Fibroblast of skin of right quadriceps (primary cell): ENCODE measurements at places on chromosomes 5 and 9.
A peak's percentile ranks its signal among the peaks of the same experiment; 100 is the strongest.

GRCh38 chr5:83133797-83134196 is 56.5 kb downstream of the XRCC4 start:
- DNase-seq, result no peak

DNA sequence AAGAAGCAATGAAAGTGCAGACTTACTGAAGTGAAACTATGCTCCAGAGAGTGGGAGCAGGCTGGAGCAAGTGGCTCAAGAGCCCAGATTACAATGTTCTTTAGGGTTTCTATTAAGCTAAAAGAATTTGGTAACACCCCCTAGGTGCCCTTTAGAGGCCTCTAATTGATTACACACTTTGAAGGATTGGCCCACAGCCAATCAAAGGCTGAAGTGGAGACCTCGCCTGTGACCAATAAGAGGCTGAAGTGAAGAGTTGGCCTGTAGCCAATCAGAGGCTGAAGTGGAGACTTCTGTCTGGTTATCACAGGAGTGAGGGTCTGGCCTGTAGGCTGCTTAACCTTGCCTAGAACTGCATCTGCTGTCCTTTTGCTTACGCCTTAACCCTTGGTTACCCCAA is 46.7 kb upstream of the SPATA31C2 start:
- no peak for DNase-seq

GRCh38 chr5:71938895-71939294 is 168.4 kb upstream of the MAP1B start:
- no peak for DNase-seq

GRCh38 chr5:157767689-157768088 is 24.2 kb downstream of the LSM11 start:
- no peak for DNase-seq

- no peak for DNase-seq
Measured at GRCh38 chr9:87073692-87074091, 126.4 kb upstream of the GAS1 start.

- DNase-seq, result no peak
Measured at GRCh38 chr5:1208743-1209488, 7.5 kb downstream of the SLC6A19 start.

DNA sequence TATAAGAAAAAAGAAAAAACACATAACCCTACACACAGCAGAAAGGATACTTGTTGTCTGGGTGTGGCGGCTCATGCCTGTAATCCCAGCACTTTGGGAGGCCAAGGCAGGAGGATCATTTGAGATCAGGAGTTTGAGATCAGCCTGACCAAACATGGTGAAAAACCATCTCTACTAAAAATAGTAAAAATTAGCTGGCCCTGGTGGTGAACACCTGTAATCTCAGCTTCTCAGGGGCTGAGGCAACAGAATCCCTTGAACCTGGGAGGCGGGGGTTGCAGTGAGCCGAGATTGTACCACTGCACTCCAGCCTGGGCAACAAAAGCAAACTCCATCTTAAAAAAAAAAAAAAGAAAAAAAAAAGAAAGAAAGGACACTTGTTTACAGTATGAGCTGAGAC is 147.6 kb upstream of the PITX1 start:
- DNase-seq, result no peak

DNA sequence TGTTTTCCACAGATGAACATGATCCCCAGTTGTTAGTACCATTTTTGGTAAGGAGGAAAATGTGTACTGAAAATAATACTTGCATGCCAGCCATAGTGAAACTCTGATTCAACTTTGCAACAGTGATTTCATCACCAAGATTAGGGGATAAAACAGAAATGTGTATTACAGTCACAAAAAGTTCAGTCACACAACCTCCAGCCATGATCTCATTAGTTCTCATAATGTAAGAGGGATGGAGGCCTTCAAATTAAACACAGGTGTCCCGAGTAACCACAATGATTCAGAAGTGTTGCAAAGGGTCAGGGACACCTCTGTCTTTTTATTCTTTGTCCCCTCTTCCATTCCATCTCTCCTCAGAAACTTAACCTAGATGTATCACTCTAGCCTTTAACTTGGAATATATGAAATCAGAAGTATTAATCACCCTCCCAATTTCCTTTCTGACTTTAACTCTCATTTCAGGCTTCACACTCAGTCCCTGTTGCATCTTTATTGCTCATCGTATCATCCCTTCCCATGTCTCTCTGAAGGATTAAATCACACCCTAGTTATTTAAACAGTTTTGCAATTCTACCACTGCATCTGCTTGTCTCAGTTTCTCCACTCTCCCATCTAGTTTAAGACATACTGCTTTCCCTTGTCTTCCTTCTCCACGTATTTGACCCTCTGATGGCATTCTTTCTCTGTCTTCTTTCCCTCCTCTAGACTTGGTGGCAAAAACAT is 291.2 kb downstream of the ADAMTS6 start:
- peak; percentile 99 for DNase-seq

DNA sequence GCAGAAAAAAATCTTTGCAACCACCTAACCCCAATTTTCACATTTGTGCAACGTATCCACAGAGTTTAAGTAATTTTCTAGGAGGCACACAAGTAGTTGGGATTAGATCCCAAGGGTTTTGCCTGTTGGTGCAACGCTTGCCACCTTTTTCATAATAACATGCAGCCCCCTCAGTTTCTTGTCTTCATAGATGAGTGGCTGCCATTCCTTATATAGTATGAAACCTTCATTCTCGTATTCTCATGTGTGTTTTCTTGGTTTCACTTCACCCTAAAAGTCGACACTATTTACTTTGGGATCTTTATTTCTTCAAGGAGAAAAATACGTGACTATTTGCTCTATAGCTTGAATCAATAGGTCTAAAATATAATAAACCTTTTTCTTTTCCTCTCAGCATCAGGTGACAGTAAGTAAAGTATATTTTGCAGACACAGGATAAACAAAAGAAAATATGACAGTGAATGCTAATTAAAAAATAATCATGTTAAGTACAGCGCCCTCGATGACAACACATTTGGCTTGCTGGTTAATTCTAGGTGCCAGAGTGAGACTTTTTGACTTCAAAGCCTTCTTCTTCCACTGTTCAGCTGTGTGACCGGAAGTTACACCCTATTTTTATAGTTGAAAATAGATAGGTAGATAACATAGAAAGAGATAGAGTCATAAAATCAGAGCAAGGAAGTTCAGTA is 342.8 kb upstream of the CCNG1 start:
- DNase-seq, result no peak
